ENCODE measurements at places on chromosomes 2 and 18.

DNA sequence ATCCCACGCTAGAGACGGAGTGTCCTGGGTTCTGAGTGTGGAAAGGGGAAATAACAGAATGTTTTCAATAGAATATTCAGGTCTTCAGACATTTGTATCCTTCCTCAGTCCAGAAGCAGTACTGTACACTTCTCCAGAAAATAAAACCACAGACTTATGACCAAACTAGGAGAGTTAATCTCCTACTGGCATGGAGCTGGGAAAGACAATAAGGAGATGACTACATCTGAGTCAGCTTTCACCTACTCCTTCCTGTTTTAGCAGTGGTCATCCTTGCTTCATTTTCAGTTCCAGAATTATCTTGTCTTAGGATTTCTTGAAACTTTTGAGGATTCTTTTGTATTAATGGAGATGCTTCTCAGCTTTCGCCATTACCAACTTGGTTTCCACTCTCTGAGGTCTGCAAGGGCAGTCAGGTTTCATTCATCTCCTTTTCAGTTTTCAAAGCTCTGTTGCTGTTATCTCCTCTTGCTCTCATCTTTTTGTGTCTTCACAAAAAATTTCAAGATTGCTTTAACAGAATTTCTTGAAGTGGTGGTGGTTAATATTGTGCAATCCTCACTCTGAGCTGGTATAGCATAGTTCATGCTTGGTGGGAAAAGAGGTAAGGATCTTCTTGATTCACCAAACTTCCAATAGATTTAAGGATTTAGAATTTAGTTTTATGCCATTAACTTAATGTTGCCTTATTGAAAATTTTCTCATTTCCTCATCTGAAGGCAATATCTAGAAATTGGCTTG, 23.7 kb upstream of the NR4A2 start:
- DNase-seq = peak; percentile 65

DNA sequence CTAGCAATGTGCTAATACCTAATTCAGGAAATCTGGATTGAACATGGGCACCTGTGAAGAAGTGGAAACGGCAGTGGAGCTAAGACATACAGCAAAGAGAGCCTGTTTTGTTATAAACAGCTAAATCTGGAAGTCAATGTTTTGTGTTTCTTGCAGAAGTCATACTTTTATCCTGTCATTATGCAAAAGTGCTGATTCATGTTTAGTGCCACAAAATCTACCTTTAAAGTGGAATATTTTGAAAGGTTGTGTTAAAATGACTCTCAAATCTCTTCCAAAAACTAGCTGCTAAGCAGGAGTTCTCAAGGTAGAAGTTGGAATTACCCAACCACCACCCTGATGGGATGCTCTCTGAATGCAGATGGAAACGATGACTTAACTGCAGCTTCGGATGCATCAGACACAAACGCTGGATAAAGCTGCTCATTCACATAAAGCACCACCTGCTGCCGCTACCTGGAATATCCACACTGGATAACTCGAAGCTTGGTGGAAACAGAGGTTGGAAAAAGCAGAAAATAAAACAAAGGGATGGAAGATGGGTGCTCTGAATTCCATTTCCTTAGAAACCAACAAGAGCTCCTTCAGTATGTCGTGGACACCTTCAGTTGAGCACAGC, 132.6 kb upstream of the ZNF236 start:
- no peak for DNase-seq

DNA sequence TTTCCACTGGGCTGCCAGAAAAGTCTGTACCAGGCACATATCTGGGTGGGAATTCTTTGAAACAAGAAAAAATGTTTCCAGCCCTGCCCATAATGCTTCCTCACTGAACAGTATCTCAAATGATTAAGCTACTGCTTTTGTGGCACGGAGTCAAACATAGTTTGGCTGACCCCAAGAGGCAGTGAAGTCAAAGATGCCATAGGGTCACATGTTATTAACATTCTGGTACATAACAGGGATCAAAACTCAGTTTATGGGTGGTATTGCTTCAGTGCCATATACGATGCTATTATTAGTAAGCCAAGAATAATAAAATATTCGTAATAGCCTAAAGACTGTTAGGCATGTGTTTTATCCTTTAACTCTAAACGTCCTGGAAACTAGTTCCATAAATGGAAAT, 112.4 kb downstream of the FEZ2 start:
- peak; percentile 99 for DNase-seq

DNA sequence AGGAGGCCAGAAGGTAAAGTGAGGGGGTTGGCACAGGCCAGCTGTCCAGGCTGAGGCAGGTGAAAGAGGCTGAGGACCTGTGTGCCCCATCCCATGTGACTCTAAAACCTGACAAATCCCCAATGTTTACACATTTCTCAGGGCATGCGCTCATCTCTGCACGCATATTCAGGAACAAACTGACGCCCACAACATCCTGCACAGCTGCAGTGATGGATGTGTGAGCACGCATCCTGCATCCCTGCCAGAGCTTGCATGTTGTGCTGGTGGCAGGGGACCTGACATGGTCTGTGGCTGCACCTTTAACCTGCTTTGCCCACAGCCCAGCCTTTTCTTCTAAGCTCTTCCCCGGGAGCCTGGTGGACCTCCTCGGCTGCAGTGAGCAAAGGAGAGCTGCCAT, 83.1 kb downstream of the FBXO15 start:
- DNase-seq = no peak

GRCh38 chr2:47223980-47224379, 68.9 kb upstream of the STPG4 start:
- DNase-seq = peak; percentile 85

GRCh38 chr2:73931531-73932500, 5.1 kb downstream of the DGUOK start:
- DNase-seq = peak; percentile 39

DNA sequence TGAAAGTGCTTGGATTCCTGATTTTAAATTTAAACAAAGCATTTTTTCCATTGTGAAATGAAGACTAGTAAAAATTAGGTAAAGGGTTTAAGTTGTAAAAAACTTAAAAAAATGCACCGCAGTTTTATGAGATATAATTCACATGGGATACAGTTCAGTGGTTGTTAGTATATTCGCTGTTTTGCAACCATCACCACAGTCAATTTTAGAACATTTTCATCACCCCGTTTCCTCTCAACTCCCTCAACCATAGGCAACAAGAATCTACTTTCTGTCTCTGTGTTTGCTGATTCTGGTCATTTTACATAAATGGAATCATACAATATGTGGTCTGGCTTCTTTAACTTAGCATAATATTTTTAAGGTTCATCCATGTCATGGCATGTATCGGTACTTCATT, 4.0 kb downstream of the DGKD start:
- DNase-seq = no peak

- peak; percentile 55 for DNase-seq
Observed at GRCh38 chr2:189076572-189076971, 102.4 kb downstream of the COL3A1 start.

- peak; percentile 49 for DNase-seq
Observed at GRCh38 chr18:13217466-13217961, 1.0 kb upstream of the LDLRAD4 start.

GRCh38 chr2:103789381-103790095, 1027.7 kb downstream of the TMEM182 start:
- DNase-seq = peak; percentile 77

GRCh38 chr2:101714118-101714517, 16.6 kb downstream of the MAP4K4 start:
- DNase-seq = no peak

- DNase-seq = no peak
Observed at GRCh38 chr2:203871371-203871983, 3.9 kb downstream of the CTLA4 start.

DNA sequence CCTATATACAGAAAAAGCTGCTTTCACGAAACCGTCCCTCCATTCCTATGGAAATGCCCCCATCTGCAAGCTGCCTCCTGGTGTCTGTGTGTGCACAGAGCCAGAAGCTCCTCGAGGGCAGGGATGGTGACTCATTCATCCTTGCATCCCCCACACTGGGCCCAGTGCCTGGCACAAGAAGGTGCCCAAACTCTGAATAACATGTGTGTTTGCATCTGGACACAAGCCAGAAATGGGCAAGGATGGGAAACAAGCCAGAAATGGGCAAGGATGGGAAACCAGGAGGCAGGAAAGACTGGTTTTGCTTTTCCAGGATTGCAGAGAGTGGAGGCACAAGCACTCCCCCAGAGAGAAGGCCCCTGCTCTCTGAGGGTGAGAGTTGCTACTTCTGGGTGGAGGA, 313.9 kb downstream of the CELF4 start:
- DNase-seq = no peak

- no peak for DNase-seq
Observed at GRCh38 chr2:173775440-173775839, 189.7 kb downstream of the SP3 start.

GRCh38 chr2:217362710-217363109, 502.8 kb upstream of the TNP1 start:
- no peak for DNase-seq

DNA sequence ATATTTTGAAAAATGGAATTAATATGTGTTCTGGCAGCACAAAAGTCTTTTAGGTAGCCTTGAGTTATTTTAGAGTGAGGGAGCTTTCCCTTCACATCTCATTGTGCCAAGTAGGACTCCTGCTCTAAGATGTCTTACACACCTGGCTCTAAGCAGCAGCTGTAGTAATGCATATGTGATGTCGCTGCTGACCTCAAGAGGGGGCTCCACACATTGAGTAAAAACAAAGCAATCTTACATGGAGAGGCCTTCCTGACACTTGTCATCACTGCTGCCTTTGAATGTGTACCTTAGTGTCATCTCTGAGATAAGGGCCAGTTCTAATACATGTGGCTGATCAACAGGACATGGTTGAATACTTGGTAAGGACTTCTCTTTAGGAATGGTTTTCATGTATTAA, 75.8 kb downstream of the ACTR3 start:
- peak; percentile 38 for DNase-seq

GRCh38 chr2:67186326-67186725, 210.8 kb upstream of the ETAA1 start:
- DNase-seq = no peak

GRCh38 chr2:119424284-119425118, 7.2 kb upstream of the TMEM37 start:
- no peak for DNase-seq

GRCh38 chr2:12879649-12880048, 162.9 kb downstream of the TRIB2 start:
- DNase-seq = no peak

- DNase-seq = no peak
Observed at GRCh38 chr2:150046810-150047209, 440.7 kb downstream of the RND3 start.

DNA sequence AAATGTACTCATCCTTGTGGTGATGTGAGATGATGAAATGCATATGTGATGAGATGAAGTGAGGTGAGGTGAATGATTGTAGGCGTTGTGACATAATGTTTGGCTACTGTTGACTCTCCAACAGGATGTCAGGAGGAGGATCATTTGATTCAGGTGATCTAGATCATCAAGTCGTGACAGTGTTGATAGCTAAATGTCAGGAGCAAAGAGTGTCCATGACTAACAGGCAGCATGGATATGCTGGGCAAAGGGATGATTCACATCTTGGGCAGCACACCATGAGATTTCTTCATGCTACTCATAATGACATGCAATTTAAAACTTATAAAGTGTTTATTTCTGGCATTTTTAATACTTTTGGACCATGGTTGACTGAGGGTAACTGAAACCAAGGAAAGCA, 40.2 kb upstream of the UBXN4 start:
- peak; percentile 8 for DNase-seq

DNA sequence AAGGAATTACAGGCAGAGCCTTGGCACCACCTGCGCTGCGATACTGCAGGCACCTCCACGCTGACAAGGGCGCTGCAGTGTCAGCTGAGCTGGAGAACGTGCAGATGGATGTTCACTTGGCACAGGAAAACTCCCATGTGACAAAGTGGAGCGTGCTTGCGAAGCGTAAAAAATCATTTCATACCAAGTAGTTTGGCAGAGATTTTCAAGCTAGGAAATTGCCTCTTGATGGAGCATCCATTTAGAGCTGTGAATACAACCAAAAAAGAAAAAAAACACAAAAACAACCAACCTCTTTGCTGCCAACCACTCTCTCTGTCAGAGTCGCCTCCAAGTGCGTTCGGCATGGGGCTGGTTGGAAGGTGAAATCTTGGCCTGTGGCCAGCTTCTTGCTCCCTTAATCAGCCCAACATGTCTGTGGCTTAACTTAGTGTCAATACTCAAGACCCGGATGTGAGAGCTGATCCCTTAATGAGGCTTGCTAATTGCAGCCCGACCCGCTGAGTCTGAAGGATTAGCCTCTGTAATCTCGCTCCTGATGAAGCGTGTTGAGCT, 38.1 kb downstream of the ACOXL start:
- peak; percentile 2 for DNase-seq

GRCh38 chr2:233817361-233817911, 36.9 kb downstream of the HJURP start:
- no peak for DNase-seq

GRCh38 chr2:61639721-61640120, 101.6 kb upstream of the XPO1 start:
- no peak for DNase-seq

DNA sequence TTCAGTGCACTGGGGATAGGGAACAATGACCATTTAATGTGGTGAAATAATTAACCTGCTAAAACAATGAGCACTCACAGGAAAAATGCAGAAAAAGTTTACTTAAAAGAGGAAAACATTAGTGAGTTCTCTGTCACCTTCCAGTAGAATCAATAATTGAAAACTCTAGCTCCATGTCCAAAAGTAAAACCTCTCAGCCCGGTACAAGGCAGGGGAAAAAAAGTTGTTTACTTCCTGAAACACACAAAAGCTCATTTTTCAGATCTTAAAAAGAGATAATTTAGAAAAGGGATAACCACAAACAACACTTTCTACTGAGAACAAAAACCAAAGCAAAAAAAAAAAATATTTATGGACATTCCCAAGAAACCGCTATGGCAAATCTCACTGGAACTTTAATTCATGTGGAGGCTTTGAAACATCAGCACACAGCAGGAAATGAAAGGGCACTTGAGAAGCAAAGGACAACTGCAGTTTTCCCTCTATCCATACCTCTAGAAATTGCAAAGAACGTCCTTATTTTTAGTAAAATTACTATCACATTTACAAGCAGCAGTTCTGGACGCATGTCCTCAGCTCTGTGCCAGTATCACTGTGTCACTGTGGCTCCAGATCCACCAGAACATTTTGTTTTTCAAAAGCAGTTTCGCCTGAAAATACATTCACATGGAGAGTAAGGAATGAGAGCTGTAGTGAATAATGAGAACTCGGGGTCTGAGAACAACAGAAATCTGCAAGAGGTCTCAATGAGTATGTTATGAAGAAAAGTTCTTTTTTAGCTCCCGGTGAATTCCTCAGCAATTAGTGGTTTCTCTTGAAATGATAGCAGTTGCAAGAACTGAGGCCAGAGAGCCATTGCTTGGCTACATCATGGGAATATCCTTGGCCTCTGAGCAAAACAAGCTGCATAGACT, 44.7 kb upstream of the DNAH7 start:
- DNase-seq = peak; percentile 81

DNA sequence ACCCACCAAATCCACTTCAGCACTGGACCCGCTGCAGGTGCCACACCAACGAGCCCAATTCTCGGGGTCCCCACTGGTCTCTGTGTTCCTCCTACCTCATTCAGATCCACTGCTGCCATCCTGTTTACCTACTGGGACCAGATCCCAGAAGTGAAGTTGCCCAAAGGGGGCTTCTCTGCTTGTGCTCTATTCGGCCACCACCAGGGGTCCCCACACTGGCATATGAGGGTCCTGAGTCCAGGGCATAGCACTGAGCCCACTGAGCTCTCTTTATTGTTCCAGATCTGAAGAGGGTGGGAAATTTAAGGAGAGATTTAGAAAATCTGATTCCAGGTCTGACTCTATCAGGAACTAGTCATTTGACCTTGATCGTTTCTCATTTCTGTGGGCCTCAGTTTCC, 2.4 kb downstream of the GPR45 start:
- no peak for DNase-seq

All from fibroblast of skin of back (primary cell).